ENCODE measurements at places on chromosomes 12 and 14.

DNA sequence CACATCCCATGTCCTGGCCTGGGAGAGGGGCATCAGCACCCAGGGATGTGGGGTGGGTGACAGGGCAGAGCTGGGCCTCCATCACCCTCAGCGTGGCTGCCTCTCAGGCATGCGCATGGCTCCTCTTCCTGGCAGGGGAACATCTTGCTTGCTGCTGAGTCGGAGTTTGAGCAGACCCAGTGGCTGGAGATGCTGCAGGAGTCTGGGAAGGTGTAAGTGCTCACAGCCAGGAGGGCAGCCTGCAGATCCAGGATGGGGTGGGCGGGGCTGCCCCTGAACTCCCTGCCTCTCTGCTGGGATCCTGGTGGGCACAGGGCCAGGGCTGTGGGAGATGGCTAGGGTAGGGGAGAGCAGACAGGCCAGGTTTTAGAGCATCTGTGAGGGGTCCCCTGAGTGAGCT lies 16.2 kb downstream of the PLEKHD1 start:
- DNase-seq: no peak

DNA sequence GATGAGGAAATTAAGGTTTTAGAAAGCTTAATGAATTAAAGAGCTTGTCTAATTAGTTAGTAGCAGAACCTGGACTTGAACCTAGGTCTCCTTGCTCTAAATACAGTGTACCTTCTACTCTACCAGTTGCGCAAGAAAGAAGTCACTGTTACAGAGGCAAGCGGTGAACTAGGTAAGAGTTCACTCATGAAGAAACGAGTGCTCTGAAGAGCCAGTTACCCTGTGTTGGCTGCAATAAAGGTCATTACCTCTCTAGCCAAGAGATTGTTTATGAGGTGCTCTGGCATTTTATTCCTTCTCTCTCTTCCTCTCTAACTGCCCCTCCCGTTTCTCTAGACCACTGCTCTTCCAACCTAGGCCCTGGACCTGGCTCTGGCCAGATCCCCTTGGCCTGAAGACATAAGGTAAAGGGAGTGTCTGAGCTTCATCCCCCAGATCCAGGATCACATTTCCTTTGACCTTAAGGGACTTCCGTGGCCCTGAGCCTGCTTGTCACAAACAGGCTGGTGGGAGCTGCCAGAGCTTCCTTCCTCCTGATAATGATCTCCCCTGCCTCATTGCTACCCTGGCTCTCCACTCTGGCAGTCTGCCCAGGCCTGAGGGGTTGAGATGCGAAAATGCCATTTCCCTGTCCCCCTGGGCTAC lies 1.9 kb downstream of the RNASE7 start:
- no peak for DNase-seq

DNA sequence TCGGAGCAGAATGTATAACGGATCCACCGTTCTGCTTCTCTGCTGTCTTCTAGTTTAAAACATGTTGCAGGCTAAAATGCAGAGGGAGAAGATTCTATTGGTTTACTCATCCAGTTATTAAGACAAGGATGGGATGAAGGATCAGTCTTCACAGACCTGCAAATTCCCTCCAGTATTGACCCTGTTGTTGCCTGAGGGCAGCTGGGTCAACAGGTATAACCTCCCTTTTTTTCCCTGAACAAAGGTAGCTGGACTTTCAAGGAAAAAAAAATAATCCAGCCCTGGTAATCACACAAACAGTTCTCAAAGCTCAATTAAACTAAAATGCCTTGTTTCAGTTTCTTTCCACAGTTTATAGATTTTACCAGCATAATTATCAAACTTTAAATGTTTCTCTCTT lies 480.6 kb downstream of the ZFP36L1 start:
- no peak for DNase-seq

DNA sequence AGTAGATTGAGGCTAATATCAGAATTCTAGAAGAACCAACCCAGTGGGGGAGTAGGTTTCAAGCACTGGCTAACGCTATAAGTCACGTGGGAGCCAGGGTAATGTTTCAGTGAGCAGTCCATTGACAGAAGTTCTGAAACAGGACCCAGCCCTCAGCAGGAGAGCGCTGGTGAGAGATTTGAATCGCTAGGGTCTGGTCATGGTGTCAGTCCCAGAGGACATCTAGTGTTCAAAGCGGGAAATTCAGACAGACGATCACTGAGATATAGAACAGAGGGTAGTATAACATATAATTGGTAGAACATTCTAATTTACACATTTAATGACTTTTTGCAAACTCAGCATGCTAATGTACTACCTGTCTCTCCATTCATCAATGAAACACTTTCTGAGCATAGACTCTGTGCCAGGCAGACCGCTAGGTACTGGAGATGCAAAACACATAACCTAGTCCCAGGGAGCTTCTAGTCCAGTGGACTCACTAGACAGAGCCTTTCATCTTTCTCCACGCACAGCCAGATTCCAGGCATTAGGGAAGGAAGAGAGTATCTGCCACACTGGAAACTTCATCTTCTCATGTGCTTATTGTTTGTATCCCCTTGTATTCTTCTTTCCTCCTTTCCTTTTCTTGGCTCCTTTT lies 35.4 kb upstream of the RNASE3 start:
- DNase-seq: peak; percentile 65

DNA sequence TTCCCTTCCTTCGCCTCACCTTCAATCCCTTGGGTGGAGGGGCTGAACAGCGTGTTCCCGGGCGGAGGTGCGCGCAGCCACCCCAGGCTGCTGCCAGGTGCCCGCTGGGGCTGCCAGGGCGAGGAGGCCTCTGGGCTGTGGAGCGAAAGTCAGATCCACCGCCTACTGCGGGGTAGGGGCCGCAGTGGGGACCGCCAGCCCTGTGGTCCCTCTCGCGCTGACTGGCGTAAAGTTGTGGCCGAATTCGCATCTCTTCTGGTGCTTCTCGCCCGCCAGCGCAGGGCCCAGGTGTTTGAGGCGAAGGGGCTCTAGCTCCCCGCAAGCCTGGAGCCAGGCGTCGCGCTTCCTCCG lies 6.9 kb upstream of the HOXC4 start:
- no peak for DNase-seq

DNA sequence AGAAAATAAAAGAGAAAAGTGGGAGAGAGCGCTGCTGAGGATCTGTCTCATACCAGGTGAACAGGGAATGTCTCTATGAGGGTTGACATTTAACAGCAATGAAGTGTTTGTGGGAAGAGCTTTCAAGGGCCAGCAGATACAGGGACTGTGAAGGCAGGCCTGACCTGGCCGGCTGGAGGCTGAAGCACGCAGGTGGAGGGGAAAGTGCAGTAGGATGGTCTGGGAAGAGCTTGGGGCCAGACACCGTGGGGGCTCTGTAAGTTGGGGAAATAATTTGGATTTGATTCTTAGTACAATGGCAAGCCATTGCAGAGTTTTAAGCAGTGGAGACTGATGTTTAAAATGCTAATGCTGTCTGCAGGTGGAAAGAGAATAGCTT lies 23.8 kb upstream of the DHRS2 start:
- no peak for DNase-seq

GRCh38 chr12:69726922-69727321 lies 11.7 kb upstream of the RAB3IP start:
- no peak for DNase-seq

DNA sequence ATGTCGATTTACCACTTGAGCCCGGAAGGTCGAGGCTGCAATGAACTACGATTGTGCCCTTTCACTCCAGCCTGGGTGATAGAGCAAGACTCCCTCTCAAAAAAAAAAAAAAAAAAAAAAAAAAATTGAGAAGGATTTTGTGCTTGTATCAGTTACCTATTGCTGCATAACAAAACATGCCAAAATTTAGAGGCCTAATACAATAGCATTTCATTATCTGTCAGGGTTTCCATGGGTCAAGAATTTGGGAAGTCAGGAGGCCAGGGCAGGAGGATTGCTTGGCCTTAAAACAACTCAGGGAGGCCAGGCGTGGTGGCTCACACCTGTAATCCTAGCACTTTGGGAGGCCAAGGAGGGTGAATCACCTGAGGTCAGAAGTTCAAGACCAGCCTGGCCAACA lies 4.6 kb upstream of the SLC8B1 start:
- DNase-seq: no peak

GRCh38 chr14:74062809-74063150 lies 21.5 kb downstream of the ALDH6A1 start:
- DNase-seq: no peak

GRCh38 chr12:111850526-111850925 lies 8.5 kb downstream of the MAPKAPK5 start:
- no peak for DNase-seq

DNA sequence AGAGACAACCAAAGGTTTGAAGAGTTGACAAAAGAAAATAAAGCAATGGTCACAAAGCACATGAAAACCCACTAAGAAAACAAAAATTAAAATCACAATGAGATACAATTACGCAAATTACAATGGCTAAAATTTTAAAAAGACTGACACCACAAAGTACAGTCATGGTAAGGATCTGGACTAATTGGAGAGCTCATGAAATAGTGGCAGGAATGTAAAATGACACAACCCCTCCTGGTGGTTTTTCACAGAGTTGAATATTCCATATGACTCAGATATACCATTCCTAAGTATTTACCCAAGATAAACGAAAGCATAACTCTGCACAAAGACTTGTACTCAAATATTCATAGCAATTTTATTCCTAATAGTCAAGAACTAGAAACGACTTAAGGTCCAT lies 65.9 kb downstream of the NOVA1 start:
- peak; percentile 24 for DNase-seq

DNA sequence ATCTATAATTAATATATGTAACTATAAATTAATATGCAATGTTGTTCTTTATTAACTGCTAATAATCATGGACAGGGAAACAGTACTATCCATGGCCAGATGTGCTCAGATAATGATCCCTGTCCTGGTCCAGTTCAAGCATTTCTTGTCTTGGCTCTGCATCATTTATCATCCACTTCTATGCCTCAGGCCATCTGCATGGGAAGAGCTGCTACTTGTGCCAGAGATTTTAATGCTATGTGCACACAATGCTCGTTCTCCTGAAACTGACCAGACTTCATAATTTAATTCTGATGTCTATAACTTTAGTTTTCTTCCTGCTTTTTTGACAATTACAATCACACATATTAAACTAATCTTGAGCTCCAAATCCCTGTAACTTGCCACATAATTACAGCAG lies 11.2 kb upstream of the TMX1 start:
- DNase-seq: no peak

- DNase-seq: no peak
Measured at GRCh38 chr14:54483846-54484245, 4.9 kb downstream of the GMFB start.

- no peak for DNase-seq
Measured at GRCh38 chr14:104888489-104889374, 23.7 kb downstream of the CEP170B start.

GRCh38 chr12:94297096-94297699 lies 148.8 kb downstream of the PLXNC1 start:
- no peak for DNase-seq

GRCh38 chr14:20387576-20387975 lies 25.7 kb downstream of the TEP1 start:
- no peak for DNase-seq

DNA sequence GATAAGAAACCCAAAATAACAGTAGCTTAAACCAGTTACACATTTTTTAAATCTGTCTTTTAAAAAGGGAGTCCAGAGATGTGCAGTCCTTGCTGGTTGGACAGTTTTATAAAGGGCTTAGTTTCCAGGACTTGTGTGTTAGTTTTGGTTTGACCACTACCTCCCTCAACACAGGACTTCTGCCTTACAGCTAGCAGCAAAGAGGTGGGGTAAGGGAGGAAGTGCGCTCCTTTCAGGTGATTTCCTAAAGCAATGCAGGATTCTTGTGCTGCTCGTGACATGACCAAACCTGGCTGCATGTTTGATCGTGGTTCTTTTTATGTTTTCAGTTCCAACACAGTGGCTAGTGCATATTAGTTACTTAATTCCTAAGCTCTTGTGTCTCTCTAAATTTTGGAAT lies 266.2 kb downstream of the TMTC2 start:
- DNase-seq: no peak

DNA sequence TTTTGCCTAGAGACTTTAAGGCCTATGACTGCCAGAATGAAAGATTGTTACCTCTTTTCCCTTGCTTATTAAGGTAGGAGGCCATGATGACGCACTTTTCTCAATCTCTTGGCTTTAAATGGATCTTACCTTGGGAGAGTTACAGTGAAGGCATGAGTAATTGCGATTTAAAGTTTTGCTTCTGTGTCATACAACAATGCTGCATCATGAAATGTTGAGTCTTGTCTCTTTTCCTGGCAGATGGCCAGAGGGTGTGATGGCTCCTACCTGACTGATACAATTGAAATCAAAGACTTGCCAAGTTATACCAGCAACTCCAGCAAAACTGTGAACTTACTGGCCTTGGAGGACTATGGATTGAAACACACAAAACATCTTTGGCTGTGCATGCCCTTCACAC lies 17.2 kb upstream of the LRRK2 start:
- no peak for DNase-seq

GRCh38 chr12:2616763-2617162 lies 178.0 kb upstream of the FKBP4 start:
- DNase-seq: no peak

DNA sequence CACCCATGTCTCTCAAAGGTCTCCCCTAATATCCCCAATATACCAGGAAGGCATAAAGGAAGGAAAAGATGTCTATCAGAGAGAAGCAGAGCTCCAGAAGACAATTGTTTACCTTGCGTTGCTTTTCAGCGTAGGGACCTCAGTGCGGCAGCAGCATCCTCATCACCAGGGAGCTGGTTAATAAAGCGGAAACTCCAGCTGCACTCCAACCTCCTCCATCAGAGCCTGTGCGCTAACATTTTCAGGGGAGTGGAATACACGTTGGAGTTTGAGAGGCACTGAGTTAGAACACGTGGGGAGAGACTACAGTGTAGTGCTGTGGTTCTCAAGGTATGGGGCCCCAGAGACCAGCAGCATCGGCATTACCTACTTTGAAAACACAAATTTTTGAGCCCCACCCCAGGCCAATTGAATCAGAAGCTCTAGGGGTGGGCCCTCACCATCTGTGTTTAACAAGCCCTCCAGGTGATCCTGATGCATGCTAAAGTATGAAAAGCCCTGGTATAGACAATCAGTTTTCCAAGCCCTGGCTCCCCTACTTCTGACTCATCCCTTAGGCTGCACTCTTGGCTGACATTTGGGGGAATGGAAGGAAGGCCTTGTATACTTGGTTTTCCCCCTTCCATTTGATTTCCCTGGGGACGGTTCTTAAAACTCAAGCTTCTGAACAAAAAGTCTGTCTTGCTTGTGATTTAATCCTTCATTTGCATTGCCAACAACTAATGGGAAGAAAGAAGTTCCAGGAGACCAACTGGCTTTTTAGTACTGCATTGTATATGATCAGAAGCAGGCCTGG lies 419.0 kb upstream of the CCDC196 start:
- DNase-seq: no peak

GRCh38 chr12:100845095-100845494 lies 50.5 kb downstream of the ANO4 start:
- no peak for DNase-seq

- no peak for DNase-seq
Measured at GRCh38 chr14:89296281-89296745, 120.7 kb downstream of the FOXN3 start.

GRCh38 chr14:103112400-103113243 lies 10.6 kb upstream of the TNFAIP2 start:
- DNase-seq: no peak

GRCh38 chr12:68572661-68573060 lies 38.0 kb upstream of the RAP1B start:
- DNase-seq: peak; percentile 3

- DNase-seq: no peak
Measured at GRCh38 chr12:130053651-130054069, 108.6 kb upstream of the FZD10 start.

- no peak for DNase-seq
Measured at GRCh38 chr12:32159925-32160324, 53.3 kb downstream of the BICD1 start.

- DNase-seq: peak; percentile 52
Measured at GRCh38 chr12:83826112-83826511, 1086.5 kb downstream of the SLC6A15 start.

- no peak for DNase-seq
Measured at GRCh38 chr14:52268279-52269061, 972 bp downstream of the PTGDR start.

All from brain microvascular endothelial cell (primary cell).